ENCODE measurements at places on chromosomes 6 and 20.
A peak's percentile ranks its signal among the peaks of the same experiment; 100 is the strongest.

DNA sequence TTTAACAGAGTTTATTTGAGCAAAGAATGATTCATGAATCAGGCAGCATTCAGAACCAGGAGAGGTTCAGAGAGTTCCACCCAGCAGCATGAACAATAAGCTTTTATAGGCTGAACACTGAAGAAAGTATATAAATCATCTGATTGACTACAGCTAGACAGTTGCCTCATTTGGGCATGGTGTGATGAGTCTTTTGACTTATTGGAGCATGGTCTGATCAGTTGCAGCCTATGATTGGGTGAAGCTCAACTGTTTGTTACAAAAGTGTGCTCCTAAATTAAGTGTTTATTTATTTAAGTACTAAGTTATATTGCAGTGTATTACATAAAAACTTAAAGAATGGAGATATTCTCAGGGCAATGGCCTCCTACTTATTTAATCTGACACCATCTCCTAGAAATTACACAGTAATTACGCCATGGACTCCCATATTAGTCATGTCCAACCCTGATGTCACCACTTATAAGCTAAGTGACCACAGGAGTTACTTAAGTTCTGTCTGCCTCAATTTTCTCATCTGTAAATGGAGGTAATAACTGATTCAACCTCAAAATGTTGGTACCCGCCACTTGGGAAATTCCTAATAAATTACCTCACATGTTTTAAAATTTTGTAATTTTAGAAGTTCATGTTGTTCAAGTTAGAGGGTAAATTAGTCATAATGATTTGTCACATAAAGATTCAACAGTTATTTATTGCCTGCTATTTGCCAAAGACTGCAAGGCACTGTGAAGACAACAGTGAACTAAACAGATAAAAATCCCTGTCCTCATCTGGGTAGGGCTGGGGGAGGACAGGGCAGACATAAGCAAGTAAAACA, 15.2 kb upstream of the ROS1 start:
- no peak for DNase-seq

GRCh38 chr6:138757136-138757535, 16.4 kb upstream of the CCDC28A start:
- DNase-seq = no peak

- DNase-seq = peak; percentile 62
These were observed 80.3 kb upstream of the CCDC28A start for GRCh38 chr6:138692978-138693909.

DNA sequence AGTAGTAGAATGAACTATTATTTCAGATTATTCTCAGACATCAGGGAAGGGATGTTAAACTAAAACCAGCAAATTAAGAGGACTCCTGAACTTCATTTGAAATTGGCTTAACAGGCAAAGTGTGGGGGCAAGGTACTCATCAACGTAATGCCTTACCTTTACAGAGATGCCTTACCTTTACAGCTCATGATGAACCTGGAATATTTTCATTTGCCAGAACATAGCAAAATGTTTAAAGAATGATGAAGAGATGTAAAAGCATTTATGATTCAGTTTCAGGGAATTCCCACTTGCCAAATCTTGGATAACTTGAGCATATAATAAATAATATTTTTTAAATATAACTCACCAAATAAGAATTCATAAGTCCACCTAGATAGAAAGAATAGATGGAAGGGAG, 207.5 kb downstream of the TINAG start:
- no peak for DNase-seq

- no peak for DNase-seq
These were observed 41.0 kb downstream of the MAPK14 start for GRCh38 chr6:36068586-36068985.

GRCh38 chr6:83193747-83194566, 800 bp downstream of the RWDD2A start:
- peak; percentile 62 for DNase-seq

GRCh38 chr6:108720827-108721226, 127.4 kb upstream of the ARMC2 start:
- DNase-seq = no peak

DNA sequence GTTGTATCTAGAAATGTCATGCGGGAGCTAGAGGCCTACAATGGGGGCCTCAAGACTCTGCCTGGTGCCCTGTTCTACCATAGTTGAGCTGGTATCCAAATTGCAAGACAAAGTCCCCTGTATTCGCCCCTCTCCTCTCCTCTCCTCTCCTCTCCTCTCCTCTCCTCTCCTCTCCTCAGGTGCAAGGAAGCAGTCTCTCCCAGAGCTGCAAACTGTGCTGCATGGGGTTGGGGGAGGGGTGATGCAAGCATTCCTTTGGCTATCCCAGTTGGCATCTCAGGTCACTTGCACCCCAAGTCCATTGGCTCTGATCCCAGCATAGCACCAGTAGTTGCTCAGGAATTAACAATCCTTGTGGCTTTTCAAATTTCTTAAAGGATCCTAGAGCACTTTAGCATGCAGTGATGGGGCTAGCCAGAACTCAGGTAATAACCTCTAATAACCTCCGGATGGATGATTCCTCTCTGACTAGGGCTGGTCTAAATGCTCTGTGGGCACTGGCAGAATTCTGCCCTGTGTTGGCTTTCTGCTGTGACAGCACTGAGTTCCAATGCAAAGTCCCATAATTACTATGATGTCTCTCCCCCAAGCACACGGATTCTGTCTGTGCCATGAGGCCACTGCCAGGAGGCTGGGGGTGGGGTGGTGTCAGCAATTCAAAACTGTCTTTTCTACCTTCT, 35.3 kb downstream of the TAF11 start:
- no peak for DNase-seq

GRCh38 chr20:25471020-25471419, 63.5 kb downstream of the GINS1 start:
- DNase-seq = no peak

DNA sequence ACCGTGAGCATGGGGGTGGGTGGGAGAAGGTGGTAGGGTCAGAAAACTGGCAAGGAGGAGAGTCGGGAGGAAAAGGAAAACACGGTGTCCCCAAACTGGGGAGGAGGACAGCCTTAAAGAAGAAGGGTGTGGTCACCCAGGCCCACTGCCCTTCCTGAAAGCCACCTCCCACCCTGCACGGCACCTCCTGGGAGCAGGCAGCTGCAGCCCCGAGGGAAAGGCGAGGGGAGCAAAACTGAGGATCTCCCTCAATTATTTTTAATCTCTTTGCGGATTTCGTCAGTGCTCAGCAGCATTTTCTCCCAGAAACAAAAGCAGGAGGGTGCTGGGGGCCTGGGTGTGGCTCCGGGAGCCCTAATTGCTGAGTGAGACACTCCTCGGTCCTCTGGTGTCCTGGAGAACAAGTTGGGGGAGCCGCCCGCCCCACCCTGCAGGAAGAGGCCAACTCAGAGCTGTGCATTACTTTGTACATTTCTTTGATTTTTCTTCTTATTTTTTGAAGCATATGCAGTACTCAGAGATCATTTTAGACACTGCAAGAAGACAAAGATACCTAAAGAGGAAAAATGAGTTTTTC, 56.4 kb downstream of the RIOK1 start:
- no peak for DNase-seq

- peak; percentile 41 for DNase-seq
These were observed at the start of gene SLC32A1 for GRCh38 chr20:38723848-38724625. Gene SLC32A1, plus strand, starts transcription at chr20:38724486. Its CDS starts 239 bp downstream, at chr20:38724725.

DNA sequence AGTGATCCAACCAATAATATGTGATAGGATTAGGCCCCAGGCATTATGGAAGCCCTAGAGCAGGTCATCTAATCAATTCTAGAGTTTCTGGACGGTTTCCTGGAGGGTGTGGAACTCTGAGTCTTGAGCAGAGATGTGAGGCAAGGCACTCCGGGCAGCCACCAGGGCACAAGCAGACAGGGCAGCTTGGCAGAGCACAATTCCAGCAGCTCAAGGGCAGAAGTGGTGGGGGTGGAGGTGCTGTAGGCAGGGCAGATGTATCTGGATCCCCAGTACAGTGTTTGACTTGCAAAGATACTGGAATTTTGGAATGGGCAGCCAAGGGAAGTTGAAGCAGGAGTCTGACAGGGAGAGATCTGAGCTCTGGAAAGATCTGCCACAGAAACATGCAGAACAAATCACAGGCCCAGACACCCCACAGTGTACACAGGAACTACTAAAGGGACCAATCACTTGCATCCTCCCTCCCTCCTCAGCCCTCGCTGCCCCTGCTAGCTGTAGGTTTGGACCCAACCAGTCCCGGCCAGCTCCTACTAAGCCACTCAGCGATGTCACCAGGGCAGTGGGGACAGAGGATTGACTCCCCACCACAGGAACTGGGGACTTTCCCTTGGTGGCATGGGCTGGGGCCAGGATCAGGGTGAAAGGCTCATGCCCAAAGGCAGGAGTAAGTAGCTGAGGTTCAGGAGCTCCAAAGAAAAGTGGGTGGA, 47.0 kb downstream of the TFEB start:
- DNase-seq = no peak

GRCh38 chr6:111800259-111800765, 72.9 kb downstream of the FYN start:
- no peak for DNase-seq

DNA sequence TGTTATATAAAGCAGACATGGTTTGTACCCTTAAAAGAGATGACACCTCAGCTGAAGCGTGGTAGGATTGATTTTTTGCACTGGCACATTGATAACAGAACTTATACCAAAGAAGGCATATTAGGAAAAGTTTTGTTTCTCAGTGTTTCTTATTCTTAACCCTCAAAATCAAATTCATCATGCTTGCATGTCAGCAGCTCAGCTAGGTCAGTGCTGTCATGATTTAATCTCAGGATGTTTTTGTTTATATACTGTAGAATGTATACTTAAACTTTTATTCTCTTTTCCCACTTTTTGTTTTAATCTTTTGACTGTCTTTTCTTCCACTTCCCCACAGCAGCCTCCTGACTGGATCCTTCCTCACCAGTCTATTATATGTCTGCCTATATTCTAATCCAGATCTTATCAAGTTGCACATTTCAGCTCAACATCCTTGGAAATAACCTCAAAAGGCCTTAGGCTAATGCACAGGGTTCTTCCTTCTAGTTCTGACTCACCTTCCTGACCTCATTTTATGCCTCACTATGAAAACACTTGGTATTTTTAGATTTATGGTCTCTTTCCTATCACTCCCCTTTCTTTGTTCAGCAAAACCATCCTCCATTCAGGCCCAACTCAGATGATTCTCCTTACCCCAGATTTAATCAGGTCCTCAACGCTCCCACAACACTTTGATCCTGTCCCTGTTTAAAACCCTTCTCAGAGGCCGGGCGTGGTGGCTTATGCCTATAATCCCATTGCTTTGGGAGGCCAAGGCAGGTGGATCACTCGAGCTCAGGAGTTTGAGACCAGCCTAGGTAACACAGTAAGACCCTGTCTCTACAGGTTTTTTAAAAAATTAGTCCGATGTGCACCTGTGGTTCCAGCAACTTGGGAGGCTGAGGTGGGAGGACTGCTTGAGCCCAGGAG, 7.2 kb downstream of the HEBP2 start:
- DNase-seq = no peak

DNA sequence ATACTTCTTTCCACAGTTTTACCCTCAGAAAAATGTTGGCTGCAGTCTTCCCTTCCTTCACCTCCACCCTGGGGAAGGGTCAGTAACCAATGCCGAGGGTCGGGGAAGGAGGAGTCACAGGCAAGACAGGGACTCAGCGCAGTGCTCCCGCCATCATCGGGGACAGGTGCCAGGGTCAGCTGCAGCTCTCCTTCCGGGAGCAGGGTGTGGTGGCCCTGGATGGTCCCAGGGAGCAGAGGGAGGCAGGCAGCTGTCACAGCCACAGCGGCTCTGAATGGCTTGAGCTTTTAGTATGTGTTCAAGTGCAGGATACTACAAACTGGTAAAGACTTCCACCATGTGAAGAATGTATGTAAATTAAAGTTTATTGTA, 26.0 kb upstream of the PI16 start:
- no peak for DNase-seq

- no peak for DNase-seq
These were observed 17.9 kb downstream of the CASS4 start for GRCh38 chr20:56429941-56430340.

DNA sequence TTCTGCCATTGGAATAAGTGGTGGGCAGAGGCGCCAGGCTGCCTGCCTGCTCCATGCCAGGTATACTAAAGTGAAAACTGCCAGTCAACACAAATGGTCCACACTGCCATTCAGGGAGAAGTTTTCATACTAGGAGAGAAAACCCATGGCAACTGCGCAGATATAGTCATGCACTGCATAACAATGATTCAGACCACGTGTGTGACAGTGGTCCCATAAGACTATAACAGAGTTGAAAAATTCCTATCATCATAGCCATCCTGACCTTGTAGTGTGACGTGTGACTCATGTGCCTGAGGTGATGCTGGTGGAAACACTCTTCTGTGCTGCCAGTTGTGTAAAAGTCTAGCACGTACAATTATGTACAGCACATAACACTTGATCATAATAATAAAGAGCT, 25.1 kb downstream of the ZC3H12D start:
- DNase-seq = no peak

- no peak for DNase-seq
These were observed 23.7 kb upstream of the TSHZ2 start for GRCh38 chr20:52948491-52948890.

GRCh38 chr6:37531026-37531425, 31.3 kb upstream of the CCDC167 start:
- DNase-seq = no peak

DNA sequence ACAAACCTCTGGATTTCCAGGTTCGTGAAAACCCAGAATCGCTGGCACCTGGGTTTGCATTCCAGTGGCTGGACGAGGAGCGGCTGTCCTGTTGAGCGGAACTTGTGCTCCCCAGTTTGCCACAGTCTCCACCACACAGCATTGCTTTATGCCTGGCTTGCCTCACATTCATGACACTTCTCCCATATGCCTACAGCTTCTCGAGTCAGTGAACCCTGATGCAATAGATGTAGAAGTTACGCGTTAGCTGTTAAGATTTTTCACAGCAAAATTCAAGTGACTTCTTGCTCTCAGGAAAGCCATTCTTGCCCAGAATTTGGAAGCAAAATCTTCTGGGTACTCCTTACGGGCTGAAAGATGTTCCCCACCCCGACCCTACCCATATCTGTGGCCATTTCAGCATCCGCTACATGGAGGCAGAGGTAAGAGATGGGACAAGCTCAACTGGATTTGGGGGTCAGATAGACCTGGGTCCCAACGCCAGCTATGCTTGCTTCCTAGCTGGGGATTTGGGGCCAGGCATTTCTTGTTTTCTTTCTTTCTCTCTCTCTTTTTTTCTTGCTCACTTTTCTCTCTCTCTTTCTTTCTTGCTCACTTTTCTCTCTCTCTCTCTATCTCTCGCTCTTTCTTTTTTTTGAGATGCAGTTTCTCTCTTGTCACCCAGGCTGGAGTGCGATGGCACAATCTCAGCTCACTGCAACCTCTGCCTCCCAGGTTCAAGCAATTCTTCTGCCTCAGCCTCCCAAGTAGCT, 12.4 kb upstream of the GDAP1L1 start:
- no peak for DNase-seq

All from endothelial cell (in vitro differentiated cells).